ENCODE measurements at places on chromosomes 4 and X.
A peak's percentile ranks its signal among the peaks of the same experiment; 100 is the strongest.

DNA sequence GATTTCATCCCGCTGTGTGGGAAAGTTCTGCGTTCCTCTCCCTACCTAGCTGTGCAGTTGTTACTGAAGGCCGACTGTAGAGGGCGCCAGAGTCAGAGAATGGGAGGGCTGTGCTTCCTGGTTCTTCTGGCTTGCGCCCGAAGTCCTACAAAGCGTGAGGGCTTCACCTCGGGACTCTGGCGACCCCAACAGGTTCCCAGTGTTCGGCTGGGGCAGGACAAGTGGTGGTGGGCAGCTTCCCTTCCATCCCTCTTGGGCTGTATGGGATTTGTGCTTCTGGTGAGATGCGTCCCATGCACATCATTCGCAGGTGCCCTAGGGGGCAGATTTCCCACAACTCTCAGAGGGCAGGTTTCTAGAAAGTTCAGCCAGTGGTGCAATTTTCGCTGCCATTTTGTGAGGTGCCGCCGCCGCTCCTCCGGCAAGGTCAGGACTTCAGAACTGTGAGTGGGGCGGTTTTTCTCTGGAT, 27.3 kb downstream of the CT45A1 start:
- peak; percentile 56 for DNase-seq

GRCh38 chrX:44675362-44676024, 132.8 kb upstream of the FUNDC1 start:
- no peak for DNase-seq

DNA sequence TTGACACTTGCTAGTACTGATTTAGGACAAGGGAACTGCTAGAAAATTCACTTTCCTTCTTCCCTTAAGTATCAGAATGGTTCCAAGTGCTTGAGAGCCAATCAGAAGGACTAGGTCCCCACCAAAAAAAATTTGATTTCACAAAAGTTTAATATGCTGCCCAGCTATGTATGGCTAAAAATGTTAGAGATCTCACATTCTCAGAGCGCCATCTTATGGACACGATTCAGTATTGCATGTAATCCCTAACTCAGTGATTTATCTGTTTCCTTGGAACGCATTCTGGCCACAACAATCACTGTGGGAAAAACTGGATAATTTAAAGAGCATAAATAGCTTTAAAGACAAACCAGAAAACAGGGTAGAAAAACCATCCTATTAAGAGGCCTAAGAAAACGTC, 255.1 kb upstream of the GPC4 start:
- DNase-seq: no peak

GRCh38 chrX:5250106-5250505, 978.6 kb downstream of the NLGN4X start:
- no peak for DNase-seq
